ENCODE measurements at places on chromosomes 6 and 20.

DNA sequence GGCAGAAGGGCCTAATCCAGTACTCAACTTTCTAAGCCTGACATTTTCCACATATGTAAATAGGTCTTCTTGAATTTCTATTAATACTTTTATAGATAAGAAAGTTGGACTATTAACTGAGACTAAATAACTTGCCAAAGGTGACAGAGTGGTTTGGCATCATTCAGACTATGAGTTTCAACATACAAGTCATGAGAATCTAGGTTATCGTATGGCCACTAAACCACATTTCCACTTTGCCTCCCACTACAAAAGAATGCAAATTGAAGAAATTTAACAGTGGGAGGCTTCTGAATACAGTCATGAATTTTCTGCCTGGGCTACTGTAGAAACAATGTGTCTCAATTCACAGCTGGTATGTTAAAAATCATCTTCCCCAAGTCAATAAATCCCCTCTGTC lies 531.0 kb upstream of the AGPAT4 start:
- DNase-seq, result peak; percentile 13

- no peak for DNase-seq
Measured at GRCh38 chr6:53556986-53557715, 12.2 kb upstream of the GCLC start.

DNA sequence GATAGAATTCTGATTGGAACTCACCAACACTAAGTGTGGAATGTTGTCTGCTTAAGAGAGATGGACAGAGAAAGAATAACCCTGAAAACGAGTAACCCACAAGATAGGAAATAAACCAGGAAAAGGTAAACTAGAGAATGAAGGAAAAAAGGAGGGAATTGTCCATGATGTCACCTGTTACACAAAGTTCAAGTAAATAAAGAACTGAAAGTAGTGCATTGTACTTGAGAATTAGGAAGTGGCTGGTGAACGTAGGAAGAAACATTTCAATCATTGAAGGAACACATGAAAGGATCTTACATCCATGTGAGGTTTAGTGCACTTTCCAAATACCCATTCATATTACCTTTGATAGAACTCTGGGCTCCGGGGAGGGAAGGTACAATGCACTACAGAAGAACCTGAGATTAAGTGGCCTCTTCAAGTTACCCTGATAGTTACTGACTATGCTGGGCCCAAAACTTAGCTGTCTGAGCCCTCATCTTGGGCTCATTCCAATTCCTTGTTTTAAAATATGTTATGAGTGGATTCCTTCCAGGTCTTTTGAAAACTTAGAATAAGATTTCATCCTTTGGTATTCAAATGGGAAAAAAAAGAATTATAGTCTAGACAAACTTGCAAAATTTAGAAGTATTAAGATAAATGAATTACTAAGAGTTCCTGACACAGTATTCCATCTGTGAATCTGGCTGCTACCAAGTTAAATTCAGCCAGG lies 1.1 kb upstream of the STX7 start:
- DNase-seq, result peak; percentile 33

GRCh38 chr6:1315560-1316386 lies 3.9 kb downstream of the FOXQ1 start:
- no peak for DNase-seq

DNA sequence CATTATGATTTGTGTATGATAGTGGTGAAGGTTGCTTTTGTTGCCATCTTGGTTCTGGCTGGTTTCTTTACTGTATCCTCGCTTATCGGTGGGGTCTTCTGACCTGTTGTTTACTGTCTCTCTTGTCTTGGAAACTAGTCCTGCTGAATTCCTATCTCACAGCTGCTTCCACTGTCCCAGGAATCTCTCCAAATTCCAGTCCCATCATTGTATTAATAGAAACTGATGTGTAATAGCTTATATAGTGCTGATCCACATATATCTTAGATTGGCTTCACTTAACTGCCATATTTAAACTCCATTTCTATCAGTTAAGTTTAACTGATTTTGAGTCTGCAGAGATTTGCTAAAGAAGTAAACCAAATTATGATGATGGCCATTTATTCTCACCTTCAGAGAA lies 5.9 kb downstream of the GTF2H5 start:
- DNase-seq, result peak; percentile 47

DNA sequence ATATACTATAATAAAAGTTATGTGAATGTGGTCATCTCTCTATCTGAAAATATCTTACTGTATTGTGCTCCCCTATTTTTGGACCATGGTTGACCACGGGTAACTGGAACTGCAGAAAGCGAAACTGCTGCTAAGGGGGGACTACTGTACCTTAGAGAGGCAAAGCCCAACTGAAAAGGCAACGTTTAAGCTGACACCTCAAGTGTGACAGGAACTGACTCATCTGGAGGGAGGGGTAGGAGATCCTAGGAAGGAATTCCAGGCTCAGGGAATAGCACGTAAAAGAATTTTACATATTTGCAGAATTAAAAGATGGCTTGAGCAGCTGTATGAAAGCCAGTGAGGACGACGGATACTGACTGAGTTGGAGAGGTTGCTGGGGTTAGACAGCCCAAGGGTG lies 34.8 kb downstream of the ELOVL2 start:
- peak; percentile 90 for DNase-seq

GRCh38 chr6:23783901-23784300 lies 342.1 kb upstream of the NRSN1 start:
- DNase-seq, result no peak

Measured in fibroblast of skin of back (primary cell).